Sigmoid colon (tissue), 7 donors: ENCODE measurements at places on chromosomes 7 and 10. TPM values are rescaled to one million over a fixed set of nuclear protein-coding genes. Genes with fewer than 3 reads are reported as not detected.
A peak's percentile ranks its signal among the peaks of the same experiment; 100 is the strongest.

The CYP2W1 gene
- not detected for total RNA-seq

The SPDYE1 gene
- total RNA-seq: not detected

The TRPV5 gene
- total RNA-seq: not detected

The CAMK1D gene
- 8.6 TPM for total RNA-seq

The OR6V1 gene
- not detected for total RNA-seq

The MEST gene
- total RNA-seq: 14.1 TPM

The ADK gene
- 15.2 TPM for total RNA-seq

The PSD gene
- total RNA-seq: 394 TPM

The NOD1 gene
- total RNA-seq: 12.2 TPM

The ACBD7 gene
- not detected for total RNA-seq

The TMEM213 gene
- total RNA-seq: not detected

The SUN3 gene
- not detected for total RNA-seq

The PON3 gene
- total RNA-seq: 0.68 TPM

The CLCN1 gene
- not detected for total RNA-seq

The ASB15 gene
- total RNA-seq: not detected

The OPN1SW gene
- not detected for total RNA-seq

GRCh38 chr10:11290156-11290890, 272.7 kb downstream of the CELF2 start:
- H3K4me3 ChIP-seq: no peak overlapping the region
- H3K4me1 ChIP-seq: no peaks in the 10 kb centered on the region
- H3K27ac ChIP-seq: no peak overlapping the region
- no peaks in the 10 kb centered on the region for H3K27me3 ChIP-seq
- no peak for DNase-seq
- H3K36me3 ChIP-seq: peaks cover 11% of the 10 kb centered on the region

DNA sequence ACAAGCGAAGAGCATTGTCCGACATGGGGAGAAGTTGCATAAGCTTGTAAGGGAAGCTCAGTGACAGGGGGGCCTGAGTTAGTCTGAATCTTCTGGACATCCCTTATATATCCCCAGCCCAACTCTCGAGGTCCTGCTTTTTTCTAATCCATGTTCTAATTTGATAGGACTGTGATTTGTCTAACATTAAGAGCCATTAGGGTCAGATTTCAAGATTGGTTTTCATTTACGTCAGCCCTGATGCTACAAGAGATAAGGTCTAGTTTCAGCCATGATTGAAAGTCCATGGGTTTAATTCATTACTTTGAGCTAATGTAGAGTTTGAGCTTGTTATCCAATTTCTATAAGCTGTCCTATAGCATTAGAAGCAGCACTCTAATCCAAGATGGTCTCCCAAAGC, 20.3 kb downstream of the TLX1 start:
- no peaks in the 10 kb centered on the region for H3K36me3 ChIP-seq
- no peak overlapping the region for H3K27ac ChIP-seq
- no peak overlapping the region for H3K4me3 ChIP-seq
- DNase-seq: no peak

DNA sequence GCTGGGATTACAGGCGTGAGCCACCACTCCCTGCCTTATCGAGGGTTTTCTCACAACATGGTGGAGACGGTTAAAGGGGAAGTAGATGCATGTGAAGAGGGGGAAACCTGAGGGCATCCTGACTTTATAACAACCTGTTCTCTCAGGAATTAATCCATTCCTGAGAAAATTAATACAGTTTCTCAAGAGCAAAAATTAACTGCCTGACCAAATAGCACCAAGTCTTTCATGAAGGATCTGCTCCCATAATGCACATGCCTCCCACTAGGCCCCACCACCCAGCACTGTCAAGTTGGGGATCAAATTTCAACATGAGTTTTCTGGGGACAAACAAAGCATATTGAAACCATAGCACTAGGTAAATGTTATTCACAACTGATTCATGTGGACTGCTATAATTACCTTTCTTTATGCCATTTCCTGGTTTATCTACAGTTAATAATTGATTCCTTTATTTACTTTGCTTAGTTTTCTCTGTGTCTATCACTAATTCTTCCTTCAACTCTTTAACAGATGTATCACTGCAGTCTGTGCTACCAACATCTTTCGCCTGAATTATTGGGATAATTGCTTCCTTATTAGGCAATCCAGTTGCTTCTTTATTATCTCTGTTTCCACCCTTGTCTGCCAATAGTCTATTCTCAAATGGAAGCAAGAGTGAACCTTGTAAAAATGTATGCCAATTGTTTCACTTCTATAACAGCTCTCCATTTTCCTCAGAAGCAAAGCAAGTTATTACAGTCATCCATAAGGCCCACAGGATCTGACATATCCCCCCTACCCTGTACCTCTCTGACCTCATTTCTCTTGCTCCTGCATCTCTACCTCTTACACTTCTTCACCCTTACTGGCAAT, 12.9 kb upstream of the MICU1 start:
- H3K4me3 ChIP-seq: no peak overlapping the region
- no peak for DNase-seq
- no peaks in the 10 kb centered on the region for H3K36me3 ChIP-seq
- H3K27ac ChIP-seq: no peak overlapping the region

GRCh38 chr10:124918191-124918830, 23.6 kb upstream of the ZRANB1 start:
- DNase-seq: no peak
- H3K27me3 ChIP-seq: no peaks in the 10 kb centered on the region
- no peaks in the 10 kb centered on the region for H3K36me3 ChIP-seq
- H3K4me3 ChIP-seq: peak overlapping the region; percentile 92
- peak overlapping the region; percentile 93 for H3K27ac ChIP-seq

DNA sequence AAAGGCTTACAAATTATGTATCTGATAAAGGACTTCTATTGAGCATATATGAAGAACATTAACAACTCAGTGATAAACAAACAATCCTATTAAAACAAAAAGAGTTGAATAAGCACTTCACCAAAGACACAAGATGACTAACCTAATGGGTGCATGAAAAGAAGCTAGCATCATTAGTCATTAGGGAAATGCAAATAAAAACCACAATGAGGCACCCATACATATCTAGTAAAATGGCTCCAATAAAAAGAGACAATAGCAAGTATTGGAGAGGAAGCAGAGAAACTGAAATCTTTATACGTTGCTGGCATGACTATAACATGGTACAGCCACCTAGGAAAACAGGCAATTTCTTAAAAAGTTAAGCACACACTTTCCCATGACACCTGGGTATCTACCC, 77.6 kb upstream of the ZMIZ1 start:
- H3K27ac ChIP-seq: no peak overlapping the region
- no peak for DNase-seq
- H3K4me3 ChIP-seq: no peak overlapping the region
- no peaks in the 10 kb centered on the region for H3K27me3 ChIP-seq

DNA sequence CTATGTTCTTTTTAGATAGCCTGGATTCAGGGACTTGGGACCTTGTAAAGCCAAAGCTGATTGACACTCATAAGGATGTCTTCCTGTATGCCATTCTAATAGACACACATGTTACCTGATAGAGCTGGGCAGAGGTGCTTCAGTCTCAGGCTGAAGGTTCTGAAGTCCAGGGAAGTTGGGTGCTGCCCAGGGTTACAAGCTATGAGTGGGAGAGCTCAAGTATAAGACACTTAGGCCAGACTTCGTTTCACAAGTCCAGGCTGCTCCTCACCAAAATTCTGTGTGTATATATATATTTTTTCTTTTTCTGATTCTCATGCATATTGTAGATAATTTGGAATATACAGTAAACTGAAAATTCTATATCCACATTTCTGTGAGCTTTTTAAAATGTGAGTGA, 144.2 kb downstream of the HDAC9 start:
- no peaks in the 10 kb centered on the region for H3K36me3 ChIP-seq
- peaks cover 7% of the 10 kb centered on the region for H3K4me1 ChIP-seq
- H3K27ac ChIP-seq: peak overlapping the region; percentile 14
- no peak overlapping the region for H3K4me3 ChIP-seq
- no peak for DNase-seq
- no peaks in the 10 kb centered on the region for H3K27me3 ChIP-seq

GRCh38 chr7:126443951-126444350, 808.8 kb downstream of the GRM8 start:
- no peak overlapping the region for H3K4me3 ChIP-seq
- no peaks in the 10 kb centered on the region for H3K36me3 ChIP-seq
- DNase-seq: no peak
- no peaks in the 10 kb centered on the region for H3K27me3 ChIP-seq
- H3K4me1 ChIP-seq: no peaks in the 10 kb centered on the region

DNA sequence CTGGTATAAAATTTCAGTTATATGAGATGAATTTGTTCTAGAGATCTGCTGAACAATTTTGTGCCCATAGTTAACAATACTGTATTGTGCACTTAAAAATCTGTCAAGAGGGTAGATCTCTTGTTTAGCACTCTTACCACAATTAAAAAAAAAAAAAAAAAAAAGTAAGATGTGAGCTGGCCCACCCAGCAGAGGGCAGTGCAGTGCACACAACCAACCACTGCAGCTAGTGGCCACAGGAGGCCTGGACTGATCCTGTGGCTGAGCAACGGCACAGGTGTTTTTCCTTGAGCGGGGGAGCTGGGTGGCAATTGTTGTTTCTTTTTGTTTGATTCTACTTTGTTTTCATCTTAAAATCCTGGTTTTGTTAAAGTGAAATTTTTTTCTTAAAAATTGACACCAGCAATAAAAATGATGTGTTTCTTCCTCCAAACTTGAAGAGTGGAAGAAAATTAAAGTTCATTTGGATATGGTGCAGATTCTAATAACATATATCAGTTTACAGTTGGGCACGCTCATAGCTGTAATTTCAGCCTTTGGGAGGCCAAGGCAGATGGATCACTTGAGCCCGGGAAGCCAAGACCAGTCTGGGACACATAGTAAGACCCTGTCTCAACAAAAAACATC, 171.1 kb upstream of the TBX20 start:
- DNase-seq: no peak
- H3K36me3 ChIP-seq: no peaks in the 10 kb centered on the region
- no peak overlapping the region for H3K27ac ChIP-seq
- no peaks in the 10 kb centered on the region for H3K27me3 ChIP-seq
- peaks cover 3% of the 10 kb centered on the region for H3K4me1 ChIP-seq

DNA sequence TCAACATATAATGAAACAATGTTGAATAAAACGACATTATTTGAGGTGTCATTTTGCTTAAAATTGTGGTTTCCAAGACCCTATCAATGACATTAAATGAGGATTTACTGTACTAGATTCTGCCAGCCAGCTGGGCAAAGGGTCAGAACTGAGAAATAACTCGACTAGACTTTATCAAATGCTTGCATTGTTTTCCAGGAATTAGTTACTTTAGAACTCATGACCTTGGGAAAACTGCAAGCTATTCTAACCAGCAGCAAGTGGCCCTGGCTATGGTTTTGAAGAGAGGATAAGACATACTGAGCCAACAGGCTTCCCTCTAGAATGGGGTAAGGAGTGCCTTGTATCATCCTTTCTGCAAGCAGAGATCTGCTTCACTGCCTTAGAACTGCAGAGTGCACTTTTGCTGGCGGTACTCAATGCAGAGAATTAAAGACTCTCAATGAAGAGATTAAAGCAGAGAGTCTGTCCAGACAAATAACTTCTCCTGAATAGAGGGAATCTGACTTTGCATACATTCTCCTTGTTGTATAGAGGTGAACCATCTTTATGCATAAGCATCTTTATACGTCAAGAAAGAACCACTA, 281.5 kb downstream of the ARL4A start:
- no peaks in the 10 kb centered on the region for H3K36me3 ChIP-seq
- peaks cover 8% of the 10 kb centered on the region for H3K4me1 ChIP-seq
- H3K27me3 ChIP-seq: no peaks in the 10 kb centered on the region
- no peak overlapping the region for H3K4me3 ChIP-seq

DNA sequence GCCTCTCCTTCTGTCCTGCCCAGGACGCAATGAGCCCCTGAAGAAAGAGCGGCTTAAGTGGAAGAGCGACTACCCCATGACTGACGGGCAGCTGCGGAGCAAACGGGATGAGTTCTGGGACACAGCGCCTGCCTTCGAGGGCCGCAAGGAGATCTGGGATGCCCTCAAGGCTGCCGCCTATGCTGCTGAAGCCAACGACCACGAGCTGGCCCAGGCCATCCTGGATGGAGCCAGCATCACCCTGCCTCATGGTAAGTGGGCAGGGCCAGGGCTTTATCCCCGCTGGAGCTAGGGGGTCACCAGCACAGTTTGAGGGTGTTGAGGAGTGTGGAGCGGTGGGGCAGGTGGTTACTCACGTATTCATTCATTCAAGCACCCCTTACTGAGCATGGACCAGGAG, 4.7 kb upstream of the ANKRD2 start:
- no peak for DNase-seq
- H3K27me3 ChIP-seq: no peaks in the 10 kb centered on the region
- H3K4me3 ChIP-seq: no peak overlapping the region
- no peak overlapping the region for H3K27ac ChIP-seq
- peaks cover 11% of the 10 kb centered on the region for H3K4me1 ChIP-seq

DNA sequence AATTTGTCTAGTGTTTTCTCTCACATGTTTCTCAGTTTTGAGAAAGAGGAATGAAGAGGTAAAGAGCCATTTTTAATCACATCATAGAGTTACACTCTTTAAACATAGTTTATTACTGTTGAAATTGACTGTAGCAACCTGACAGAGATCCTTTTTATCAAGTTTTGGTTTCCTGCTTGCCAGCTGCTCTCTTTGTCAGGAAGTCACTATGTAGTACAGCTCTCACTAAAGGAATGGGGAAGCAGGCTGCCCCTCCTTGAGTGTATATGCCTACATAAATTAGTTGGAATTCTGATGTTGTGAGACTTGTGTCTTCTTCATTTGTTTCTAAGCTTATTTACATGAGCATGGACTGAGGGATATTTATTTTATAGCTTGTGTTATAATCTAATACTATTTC, 1274.0 kb upstream of the CELF2 start:
- H3K27ac ChIP-seq: no peak overlapping the region
- no peaks in the 10 kb centered on the region for H3K27me3 ChIP-seq
- no peaks in the 10 kb centered on the region for H3K4me1 ChIP-seq
- no peak for DNase-seq

GRCh38 chr7:27148756-27149641, 1.4 kb upstream of the HOXA6 start:
- DNase-seq: peak; percentile 65
- H3K36me3 ChIP-seq: peaks cover 19% of the 10 kb centered on the region
- H3K4me3 ChIP-seq: peak overlapping the region; percentile 73
- peaks cover 55% of the 10 kb centered on the region for H3K4me1 ChIP-seq

DNA sequence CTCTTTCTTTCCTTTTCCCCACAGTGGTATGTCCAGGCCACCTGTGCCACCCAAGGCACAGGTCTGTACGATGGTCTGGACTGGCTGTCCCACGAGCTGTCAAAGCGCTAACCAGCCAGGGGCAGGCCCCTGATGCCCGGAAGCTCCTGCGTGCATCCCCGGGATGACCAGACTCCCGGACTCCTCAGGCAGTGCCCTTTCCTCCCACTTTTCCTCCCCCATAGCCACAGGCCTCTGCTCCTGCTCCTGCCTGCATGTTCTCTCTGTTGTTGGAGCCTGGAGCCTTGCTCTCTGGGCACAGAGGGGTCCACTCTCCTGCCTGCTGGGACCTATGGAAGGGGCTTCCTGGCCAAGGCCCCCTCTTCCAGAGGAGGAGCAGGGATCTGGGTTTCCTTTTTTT, 2.3 kb upstream of the FSCN3 start:
- no peak overlapping the region for H3K4me3 ChIP-seq
- no peaks in the 10 kb centered on the region for H3K27me3 ChIP-seq
- H3K27ac ChIP-seq: no peak overlapping the region
- peaks cover 11% of the 10 kb centered on the region for H3K36me3 ChIP-seq
- H3K4me1 ChIP-seq: no peaks in the 10 kb centered on the region

GRCh38 chr10:30192846-30193608, 133.6 kb upstream of the JCAD start:
- no peaks in the 10 kb centered on the region for H3K36me3 ChIP-seq
- no peak overlapping the region for H3K4me3 ChIP-seq
- H3K4me1 ChIP-seq: peaks cover 17% of the 10 kb centered on the region
- DNase-seq: no peak

GRCh38 chr10:103803941-103804340, 51.4 kb downstream of the SH3PXD2A start:
- no peak for DNase-seq
- H3K27ac ChIP-seq: no peak overlapping the region
- no peaks in the 10 kb centered on the region for H3K36me3 ChIP-seq
- no peak overlapping the region for H3K4me3 ChIP-seq
